ENCODE measurements at places on chromosomes 11 and 22.
A peak's percentile ranks its signal among the peaks of the same experiment; 100 is the strongest.

GRCh38 chr11:94728541-94728940 is 39.6 kb upstream of the AMOTL1 start:
- DNase-seq, result no peak

DNA sequence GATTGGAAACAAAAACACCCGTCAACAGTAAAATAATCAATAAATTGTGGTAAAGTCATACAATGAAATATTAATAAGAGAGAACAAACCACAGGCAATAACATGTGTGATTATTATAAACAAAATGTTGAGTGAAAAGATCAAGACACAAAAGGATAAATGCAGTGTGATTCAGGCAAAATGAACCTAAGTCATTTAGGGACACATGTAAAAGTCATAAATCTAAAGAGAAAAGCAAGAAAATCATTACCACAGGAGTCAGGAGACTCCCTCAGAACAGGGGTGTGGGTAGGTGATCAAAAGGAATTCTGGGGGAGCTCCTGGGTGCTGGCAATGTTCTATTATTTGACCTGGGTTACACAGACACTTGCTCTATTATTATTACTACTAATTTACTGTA is 47.9 kb upstream of the PPP2R1B start:
- no peak for DNase-seq

DNA sequence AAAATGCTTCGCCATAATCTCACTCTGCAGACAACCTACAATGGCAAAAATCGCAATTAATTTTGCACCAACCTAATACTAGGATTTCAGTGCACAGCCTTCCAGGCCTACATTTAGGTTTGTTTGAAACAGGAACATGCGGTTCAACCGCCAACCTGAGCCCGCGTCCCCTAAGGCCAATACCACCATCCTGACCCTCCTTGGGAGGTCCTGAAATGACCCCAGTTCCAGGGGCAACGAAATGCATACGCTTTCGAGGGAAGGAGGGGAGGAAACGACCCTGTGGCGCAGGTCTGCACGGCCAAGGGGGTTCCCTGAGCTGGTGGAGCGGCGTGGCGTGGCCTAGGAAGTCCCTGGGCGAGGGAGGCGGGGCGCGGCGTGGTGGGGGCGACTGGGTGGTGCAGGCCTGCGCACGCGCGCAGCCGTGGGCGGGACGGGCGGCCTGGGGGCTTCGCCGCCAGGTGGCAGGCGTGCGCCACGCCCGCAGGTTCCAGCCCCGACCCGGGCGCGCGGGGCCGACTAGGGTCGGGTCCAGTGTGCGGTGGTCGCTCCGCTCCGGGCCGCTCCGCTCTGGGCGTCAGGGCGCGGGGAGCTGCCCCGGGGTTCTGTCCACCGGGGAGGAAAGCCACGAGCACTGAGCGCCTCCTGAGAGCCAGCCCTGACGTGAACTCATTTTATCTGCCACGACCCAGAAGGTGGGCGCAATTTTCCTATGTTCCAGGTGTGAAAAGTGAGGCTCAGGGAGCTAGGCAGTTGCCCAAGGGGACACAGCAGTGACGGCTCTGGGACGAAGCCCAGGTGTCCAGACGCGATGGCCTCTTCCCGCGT is 94.1 kb downstream of the SWAP70 start:
- peak; percentile 88 for DNase-seq

GRCh38 chr11:43959321-43959995 is 17.0 kb downstream of the C11orf96 start:
- DNase-seq, result no peak

- no peak for DNase-seq
Measured at GRCh38 chr11:109085708-109086373, 336.1 kb upstream of the C11orf87 start.

DNA sequence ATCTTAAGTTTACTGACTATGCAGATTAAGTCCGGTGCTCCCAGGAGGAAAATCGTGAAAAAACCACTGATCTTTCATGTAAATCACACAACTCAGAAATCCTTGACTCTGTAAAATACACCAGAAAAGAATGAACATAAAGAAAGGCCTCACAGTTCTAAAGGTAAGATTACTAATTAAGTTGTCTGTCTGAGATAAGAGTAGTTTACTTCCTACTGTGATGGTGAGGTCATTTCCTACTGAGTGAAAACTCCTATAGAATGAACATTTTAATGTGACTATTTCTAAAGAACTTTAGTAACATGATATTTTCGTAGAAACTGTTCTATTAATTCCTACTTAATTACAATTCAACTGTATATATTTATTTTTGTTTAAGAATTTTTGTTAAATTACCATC is 774.4 kb upstream of the CHORDC1 start:
- DNase-seq, result no peak
